ENCODE measurements at places on chromosomes 6 and 20.

- no peak for DNase-seq
Observed at GRCh38 chr6:2656460-2657079, 94.2 kb downstream of the MYLK4 start.

- no peak for DNase-seq
Observed at GRCh38 chr6:511488-512137, 120.1 kb downstream of the IRF4 start.

DNA sequence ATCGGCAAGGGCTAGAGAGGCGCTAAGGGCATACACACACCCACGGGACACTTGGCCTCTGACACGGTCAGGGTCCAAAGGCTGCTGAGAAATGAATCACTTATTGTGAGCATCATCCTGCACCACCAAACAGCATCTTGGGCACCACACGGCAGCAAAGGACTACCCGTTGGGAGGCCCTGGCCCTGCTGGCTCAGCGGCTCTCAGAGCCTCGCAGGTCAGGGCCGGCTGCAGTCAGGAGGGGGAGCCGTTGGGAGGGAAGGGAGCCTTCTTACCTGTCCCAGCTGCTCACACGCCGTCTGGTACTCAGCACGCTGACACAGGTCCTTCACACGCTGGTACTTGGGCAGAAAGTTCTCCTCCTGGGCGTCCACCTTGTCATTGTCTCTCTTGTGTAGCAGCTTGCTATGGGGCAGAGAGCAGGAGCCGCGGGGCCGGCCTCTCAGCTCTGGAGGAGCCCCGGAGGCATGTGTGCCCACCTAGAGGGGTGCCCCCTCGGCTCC is 109.0 kb downstream of the SULF2 start:
- no peak for DNase-seq

- no peak for DNase-seq
Observed at GRCh38 chr20:625360-625932, 15.3 kb upstream of the TCF15 start.

DNA sequence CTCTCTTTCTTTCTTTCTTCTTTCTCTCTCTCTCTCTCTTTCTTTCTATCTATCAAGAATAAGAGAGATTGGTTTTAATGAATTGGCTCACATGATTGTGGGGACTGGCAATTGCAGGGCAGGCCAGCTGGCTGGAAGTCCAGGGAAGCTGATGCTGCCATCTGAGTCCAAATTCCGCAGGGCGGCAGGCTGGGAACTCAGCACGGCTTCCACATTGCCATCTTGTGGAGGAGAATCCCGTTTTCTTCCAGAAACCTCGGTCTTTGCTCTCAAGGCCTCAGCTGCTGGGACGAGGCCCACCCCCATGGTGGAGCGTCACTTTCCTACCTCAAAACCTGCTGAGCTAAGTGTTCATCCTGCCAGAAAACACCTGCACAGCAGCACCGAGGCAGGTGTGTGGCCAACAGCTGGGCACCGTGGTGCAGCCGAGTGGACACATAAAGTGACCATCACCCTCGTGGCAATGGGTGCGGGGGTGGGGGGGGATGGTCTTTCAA is 58.8 kb upstream of the SLCO4A1 start:
- DNase-seq: no peak

- peak; percentile 54 for DNase-seq
Observed at GRCh38 chr20:62617711-62618483, 24.4 kb upstream of the SLCO4A1 start.

DNA sequence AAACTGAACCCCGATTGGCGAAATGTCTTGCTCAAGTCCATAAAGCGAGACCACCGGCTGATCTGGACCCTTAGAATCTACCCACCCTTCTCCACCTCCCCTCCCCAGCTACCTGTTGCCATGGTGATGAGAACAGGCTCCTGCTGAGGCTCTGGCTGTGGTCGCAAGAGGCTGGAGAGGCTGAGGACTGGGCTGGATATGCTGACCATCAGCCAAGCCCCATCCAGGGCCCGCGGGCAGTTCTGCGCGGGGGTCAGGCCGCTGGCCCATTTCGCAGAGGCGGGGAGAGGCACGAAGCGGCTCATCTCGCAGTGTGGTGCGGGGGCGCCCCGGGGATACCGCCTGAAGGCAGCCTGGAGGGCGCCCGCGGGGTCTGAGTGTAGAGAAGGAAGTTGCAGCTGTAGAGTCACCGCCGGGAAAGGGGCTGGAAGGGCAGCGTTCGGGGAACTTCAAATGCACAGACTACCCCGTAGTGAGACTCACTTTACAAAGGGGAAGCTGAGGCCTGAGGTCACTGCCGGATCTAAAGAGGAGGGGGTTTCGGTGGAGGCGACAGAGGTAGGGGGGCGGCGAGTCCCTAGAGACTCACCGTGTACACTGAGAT is 671 bp downstream of the TAPBP start:
- DNase-seq: peak; percentile 54

- DNase-seq: no peak
Observed at GRCh38 chr6:63824722-63825121, 189.1 kb downstream of the PHF3 start.

- DNase-seq: no peak
Observed at GRCh38 chr6:129710450-129711270, 683 bp upstream of the ARHGAP18 start.

GRCh38 chr6:29723666-29724588 is 693 bp downstream of the HLA-F start:
- peak; percentile 65 for DNase-seq

DNA sequence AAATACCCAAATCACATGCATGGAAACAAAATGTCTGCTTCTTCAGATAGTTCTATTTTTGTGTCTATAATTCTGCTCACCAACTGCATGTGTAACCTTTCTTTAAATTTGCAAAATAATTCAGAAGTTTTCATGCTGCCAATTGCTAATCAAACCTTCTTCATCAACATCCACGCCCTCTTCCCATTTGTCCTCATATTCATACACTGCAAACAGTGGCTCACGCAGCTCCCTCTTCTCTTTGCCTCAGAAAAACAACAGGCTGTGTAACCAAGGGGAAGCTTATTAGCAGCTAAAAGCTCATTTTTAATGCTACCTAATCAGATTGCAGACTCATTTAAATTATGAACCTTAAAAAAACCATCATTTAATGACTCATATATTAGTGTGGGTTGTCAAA is 555.0 kb upstream of the EPHA7 start:
- no peak for DNase-seq

GRCh38 chr6:45086360-45087084 is 241.6 kb upstream of the RUNX2 start:
- no peak for DNase-seq

DNA sequence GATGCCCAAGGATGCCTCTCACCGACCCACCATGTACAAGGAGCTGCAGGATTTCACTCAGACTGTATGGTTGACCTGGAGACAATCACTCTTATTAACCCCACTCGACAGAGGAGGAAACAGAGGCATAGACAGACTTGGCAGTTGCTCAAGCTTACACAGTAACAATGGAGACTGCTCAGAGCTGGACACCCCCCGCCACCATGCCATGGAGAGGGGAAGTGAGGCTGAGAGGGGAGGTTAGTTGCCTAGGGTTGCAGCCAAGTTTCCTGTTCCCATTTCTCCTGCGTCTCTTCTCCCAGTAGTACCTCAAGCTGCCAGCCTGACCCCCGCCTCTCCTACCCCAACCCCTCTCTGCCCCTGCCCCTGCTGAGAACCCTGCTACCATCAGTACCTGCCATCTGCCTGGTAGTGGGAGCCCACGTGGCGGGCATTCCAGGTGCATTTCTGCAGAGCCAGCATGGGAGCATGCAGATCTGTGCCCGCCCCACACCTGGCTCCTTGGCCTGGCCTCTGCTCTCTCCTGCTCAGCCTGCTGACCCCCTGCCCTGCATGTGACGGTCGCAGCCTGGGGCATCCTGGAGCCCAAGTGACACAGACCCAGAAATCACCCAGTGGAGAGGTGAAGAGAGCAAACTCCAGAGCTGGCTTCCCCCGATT is 157.7 kb downstream of the PREX1 start:
- DNase-seq: no peak

Measured in activated B cell treated with CpG ODN at 0.5 μM for 24 hours (primary cell).